Activated naive CD4-positive, alpha-beta T cell treated with anti-CD3 and anti-CD28 coated beads, Interleukin-2, amount 10 ng/mL, durations not matched to agents 7 days and 5 days (primary cell): ENCODE measurements at places on chromosomes 3 and 15.

GRCh38 chr3:65425880-65426279, 612.8 kb downstream of the MAGI1 start:
- DNase-seq: no peak

GRCh38 chr3:123758081-123758564, 126.0 kb downstream of the MYLK start:
- DNase-seq: no peak

GRCh38 chr3:165768680-165769079, 68.5 kb downstream of the BCHE start:
- no peak for DNase-seq

- no peak for DNase-seq
Observed at GRCh38 chr15:74961616-74962015, 5.0 kb upstream of the RPP25 start.

DNA sequence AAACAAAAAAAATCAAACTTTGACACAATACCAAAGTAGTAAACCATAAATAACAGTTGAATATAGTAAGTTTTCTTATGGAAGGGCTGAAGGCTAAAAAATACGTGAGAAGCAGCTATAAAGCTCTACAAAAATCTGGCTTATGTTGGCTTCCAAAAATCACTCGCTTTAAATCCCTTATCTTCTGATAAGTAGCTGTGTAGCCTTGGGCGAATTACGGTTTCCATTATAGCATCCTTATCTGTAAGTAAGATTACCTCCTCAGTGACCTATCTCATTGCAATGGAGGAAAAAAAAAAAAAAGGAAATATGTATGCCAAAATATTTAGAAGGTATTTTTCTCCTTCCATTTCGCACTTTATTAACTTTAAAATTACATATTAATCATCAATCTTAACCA, 348.6 kb downstream of the PLOD2 start:
- no peak for DNase-seq

- no peak for DNase-seq
Observed at GRCh38 chr15:33859992-33860545, 108.2 kb upstream of the CHRM5 start.

DNA sequence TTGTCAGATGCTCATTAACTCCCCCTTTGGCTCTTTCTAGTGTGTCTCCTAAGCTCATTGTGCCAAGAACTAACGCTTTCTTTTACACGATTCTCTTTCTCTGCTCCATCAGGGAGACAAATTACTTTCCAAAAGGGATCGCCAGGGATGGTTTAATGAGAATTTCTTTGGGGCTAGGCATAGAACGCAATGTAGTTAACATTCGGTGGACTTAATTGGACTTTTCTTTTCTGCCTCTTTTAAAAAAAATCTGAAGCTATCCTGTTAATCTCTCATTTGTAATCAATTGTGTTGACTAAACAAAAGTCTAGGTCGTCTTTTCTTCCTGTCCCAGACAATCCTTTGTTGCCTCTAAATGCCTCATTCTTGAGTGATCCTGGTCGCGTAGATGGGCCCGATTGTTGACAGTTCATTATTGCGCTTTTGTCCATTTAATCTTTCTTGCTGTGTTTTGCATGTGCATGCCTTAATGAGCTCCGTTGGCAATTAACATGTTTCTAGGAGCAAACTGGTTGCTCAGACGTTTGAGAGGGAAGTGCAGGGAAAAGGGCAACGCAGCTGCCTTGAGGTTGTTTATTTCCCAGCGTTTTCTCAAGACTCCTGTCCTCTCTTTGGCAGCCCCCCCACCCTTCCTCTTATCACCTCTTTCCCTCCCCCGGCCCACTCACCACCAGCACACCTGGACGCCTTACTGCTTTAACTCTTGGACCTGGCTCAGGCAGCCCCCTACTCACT, 7.8 kb downstream of the FEZF2 start:
- no peak for DNase-seq

DNA sequence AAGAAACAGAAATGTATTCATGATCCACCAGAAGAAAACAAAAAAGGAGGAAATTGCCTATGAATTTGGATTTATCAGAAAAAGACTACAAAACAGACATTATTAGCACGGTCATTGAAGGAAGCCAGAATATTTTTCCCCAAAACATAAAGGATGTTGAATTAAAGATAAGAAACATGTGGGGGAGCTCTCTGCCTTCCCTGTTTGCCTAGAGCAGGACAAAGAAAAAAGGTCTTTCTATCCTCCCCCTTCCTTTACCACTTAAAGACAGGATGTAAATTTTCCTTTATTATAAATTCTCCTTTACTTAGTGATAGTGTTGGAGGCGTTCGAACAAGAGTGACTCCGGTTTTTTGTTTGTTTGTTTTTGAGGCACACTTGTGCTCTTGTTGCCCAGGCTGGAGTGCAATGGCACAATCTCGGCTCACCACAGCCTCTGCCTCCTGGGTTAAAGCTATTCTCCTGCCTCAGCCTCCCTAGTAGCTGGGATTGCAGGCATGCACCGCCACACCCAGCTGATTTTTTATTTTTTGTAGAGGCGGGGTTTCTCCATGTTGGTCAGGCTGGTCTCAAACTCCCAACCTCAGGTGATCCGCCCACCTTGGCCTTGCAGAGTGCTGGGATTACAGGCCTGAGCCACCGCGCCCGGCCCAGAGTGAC, 14.9 kb upstream of the RPN1 start:
- no peak for DNase-seq

- DNase-seq: no peak
Observed at GRCh38 chr3:94787066-94787465, 724.2 kb downstream of the NSUN3 start.

- DNase-seq: no peak
Observed at GRCh38 chr3:106068795-106069194, 200.0 kb upstream of the CBLB start.

DNA sequence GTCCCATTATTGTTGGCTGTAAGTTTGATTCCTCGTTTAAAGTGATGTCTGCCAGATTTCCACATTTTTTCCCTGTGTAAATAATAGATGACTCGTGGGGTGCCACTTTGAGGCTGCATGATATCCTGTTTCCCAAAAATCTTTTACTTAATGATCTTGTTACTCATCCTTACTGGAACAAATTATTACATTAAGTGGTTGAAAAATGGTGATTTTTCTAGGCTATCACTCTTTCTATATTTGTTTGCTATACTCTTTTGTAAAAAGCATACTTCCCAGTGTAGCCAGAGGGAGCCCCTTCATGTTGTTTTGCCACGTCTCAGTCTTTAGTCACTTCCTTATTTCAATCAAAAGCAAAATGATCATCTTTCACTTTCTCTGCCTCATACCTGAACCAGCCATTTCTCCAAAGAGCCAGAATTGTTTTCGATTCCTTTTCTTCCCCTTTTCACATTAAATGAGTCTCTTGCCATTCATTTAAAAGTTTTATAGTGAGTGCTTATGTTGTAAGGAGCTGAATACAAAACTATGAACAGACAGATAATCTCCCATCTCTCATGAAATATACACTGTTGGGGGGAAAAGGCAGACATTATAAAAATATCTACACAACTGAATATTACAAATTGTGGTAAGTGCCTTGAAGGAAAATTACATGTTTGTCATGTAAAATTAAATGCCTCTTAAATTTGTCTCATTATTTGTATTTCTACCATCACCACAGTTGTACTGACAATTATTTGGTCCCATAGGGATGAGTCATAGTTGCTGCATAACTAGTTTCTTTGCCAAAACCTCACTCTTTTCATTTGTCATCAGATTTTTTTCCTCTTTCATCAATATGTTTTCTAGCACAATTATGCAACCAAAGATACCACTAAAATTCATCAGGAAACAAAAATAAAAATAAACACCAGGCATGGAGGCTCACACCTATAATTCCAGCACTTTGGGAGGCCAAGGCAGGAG, 41.5 kb downstream of the ADGRG7 start:
- DNase-seq: peak; percentile 40

DNA sequence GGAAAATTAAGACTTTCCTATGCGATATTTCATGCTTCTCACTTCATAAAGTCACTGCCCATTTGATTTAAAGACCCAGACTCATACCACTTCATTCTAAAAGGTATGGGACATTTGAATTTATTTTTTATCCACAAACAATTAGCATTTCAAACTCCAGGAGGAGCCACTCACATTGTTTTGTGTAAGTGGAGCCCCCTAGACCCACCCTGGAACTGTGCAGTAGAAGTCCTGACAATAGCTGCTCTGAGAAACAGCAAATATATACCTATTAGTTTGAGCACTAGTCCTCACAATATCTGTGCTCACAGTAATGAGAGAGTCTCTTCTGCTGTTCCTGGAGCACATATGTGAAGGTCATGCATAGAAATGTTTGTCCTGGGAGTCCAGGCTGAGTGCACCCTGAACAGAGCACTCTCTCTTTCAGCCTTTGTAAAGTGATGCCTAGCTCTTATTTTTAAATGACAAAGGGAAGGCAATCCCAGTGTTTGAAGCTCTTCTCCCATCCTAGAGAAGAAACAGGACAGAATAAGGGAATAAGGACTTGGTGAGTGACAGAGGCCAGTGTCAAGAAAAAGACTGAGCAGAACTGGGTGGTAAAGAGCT, 127.5 kb upstream of the STRIT1 start:
- no peak for DNase-seq

DNA sequence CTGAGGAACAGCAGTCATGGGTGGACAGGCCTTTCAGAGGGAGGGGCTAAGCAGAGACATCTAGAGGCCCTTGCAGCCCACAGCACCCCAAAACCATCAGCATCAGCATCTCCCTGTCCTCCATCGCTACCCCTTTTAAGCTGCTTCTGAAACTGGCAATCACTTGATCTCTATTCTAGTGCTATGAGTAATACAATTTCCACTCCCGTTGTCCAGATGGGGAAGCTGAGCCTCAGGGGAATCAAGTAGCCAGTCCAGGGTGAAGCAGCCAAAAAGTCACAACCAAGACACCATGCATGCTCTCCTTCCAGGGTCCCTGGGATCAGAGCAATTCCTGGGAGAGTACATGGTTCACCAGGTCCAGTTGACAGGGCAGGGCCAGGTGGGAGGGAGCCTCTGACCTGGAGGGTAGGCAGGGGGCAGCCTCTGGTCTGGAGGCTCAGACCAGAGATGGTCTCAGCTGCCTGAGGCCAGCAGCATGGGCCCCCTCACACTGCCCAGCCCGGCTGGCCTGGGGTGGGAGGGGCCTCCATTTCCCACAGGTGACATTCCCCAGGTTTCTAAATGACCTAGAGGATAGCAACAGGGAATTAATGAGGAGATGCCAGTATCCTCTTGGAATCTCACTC, 30.0 kb downstream of the KLHL25 start:
- DNase-seq: no peak

DNA sequence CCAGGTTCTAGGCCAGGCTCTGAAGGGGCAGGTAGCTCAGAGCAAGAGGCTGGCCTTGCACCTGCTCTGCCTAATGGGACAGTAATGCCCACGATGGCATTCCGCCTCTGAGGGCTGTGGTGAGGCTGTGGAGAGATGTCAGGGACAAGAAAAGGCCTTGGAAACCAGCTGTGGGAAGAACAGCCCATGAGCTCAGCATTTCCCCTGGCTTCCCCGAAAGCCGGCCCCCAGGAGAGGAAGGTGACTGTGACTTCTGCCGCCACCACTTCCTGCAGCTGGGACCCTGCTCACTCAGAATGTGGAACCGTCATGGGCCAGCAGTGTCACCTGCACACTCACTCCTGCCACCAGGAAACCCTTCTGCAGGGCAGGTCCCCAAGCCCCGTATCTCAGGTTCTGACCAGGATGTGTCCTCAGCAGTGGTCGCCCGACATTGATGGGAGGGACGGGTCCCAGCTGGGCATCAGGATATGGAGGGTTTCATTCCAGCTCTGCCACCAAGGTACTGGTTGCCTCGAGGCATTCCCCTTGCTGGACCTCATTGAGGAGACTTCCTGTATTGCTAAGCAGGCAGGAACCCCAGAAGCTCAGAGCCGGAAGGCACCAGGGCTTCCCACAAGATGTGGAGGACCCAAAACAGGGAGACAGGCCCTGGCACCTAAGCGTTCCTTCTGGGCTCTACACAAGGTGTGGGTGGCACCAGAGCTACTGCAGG, 30.7 kb downstream of the SEMA7A start:
- DNase-seq: peak; percentile 82

DNA sequence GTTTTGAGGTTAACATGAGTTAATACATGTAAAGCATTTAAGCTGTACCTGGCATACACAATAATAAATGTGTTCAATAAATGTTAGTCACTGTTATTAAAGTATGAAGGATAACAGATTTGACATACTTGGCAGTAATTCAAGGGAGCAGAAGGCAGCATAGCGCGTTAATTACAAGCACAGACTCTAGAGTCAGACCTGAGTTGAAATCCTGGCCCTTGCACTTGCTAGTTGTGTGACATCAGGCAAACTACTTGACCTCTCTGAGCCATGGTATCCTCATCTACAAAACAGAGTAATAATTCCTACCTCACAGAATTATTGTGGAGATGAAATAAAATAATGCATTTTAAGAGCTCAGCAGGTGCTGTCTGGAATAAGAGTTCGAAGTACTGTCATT, 5.4 kb downstream of the IFT122 start:
- no peak for DNase-seq

DNA sequence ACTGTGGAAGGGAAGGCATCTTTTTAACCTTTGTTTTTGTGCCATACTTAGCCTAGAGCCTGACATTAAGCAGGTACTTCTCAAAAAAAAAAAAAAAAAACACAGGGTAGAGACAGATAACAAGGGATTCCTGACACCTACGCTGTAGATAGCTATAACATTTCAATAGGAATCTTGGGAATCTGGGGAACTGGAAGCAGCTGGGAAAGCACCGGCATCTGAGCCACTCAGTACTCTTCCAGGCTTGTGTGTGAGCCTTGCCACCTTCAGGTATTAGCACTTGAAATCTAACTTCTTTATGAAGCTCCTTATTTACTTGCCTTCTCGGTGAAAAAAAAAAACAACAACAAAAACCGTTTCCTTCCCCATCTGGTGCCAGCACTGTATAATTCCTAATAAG, 46.8 kb downstream of the PIK3CA start:
- no peak for DNase-seq

GRCh38 chr3:51340989-51341636, 44.0 kb upstream of the MANF start:
- DNase-seq: no peak

- no peak for DNase-seq
Observed at GRCh38 chr15:74937272-74937589, 642 bp downstream of the COX5A start.

DNA sequence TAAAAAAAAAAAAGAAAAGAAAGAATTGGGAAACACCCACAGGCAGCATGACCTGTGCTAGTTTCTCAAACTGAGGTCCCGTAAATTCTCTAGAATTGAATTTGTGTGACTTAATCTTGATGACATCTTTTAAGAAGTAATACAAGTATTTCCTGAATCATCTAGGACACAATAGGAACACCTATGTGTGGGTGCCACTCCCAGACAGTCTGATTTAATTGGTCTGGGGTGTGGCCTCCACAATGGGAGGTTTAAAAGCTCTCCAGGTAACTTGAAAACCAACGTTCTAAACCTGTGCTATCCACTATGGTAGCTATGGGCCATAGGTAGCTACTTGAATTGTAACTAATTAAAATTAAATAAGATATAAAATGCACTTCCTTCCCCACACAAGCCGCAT, 28.1 kb downstream of the CFAP92 start:
- no peak for DNase-seq

- no peak for DNase-seq
Observed at GRCh38 chr15:85402195-85402881, 21.9 kb downstream of the AKAP13 start.
